ENCODE measurements at places on chromosomes 11 and 22. TPM values are rescaled to one million over a fixed set of nuclear protein-coding genes. Genes with fewer than 3 reads are reported as not detected.

SMIM35 gene
- total RNA-seq = not detected

LRRC74B gene
- not detected for total RNA-seq

KCNJ1 gene
- total RNA-seq = not detected

SERGEF gene
- total RNA-seq = 41.1 TPM

DENND5A gene
- total RNA-seq = 108 TPM

Data from temporal lobe (tissue), 4 donors.